T-helper 2 cell treated with Interferon-gamma antibody and Interleukin-4, amounts not matched to agents 5 μg/mL and 100 μg/mL, for 36 hours (primary cell): ENCODE measurements at places on chromosomes 13 and 19.

GRCh38 chr13:25110956-25111584 is 15.1 kb downstream of the PABPC3 start:
- DNase-seq = no peak
- H3K36me3 ChIP-seq = no peaks in the 10 kb centered on the region
- H3K27me3 ChIP-seq = peaks cover 15% of the 10 kb centered on the region

DNA sequence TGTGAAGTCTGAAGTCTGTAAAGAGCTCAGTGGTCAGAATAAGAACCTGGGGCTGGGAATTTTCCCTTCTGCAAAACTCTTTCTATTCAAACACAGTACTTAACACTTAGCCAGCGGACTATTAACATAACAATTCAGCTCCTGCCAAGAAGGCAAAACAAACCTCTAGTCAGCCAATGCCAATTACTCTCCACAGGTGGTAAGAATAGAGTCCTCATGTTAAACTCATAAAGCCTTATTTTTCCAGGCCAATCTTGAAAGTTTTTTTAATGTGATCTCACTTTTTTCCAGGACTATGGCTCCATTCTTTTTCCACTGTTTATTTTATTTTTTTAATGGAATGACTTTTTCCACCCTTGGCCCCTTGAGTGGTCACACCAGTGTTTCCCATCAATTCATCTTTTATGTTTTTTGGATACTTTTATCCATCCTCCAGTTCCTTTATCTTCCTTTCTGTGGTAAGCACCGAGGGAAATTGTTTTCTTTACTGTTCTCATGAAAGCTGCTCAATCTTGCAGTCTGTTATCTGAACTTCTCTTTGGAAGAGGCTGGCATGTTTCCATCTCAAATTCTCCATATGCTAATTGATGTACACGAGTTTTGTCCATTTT is 217.3 kb downstream of the LHFPL6 start:
- H3K27me3 ChIP-seq = peaks cover 8% of the 10 kb centered on the region
- no peak for DNase-seq
- no peak overlapping the region for H3K27ac ChIP-seq
- no peaks in the 10 kb centered on the region for H3K4me1 ChIP-seq

DNA sequence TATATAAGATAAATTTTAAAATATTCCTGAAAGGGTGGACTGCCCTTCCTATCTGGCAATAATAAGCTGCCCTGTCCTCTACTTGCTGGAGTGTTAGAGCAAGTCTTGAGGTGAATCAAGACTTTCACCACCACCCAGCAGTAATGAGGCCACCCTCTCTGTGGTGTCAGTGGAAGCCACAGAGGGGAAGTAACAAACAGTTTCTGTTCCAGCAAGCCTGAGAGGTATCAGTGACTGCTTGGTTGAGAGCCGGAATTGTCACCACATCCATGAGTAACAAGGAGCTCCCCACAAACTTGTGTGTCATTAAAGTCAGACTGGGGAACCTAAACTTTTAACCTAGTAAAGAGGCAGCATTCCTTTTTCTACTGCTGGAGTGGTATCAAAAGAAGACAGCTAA is 532.7 kb upstream of the SPRY2 start:
- H3K4me1 ChIP-seq = no peaks in the 10 kb centered on the region
- no peaks in the 10 kb centered on the region for H3K27me3 ChIP-seq
- H3K4me3 ChIP-seq = no peak overlapping the region
- no peaks in the 10 kb centered on the region for H3K36me3 ChIP-seq
- DNase-seq = no peak
- no peak overlapping the region for H3K27ac ChIP-seq

DNA sequence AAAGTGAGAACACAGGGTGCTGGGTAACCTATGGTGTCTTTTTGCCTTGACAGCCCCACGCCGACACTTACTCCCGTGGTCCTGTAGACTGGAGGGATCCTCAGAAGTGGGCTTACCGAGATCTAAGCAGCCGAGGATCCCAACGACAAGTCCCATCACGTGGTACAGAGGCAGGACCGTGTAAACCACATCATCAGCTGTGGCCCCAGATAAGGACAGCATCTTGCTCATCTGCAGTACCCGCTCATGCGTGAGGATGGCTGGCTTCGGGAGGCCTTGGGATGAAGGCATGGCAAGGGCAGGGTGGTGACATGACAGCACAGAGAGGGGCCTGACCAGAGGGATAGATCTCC is 2.1 kb downstream of the SLC27A5 start:
- DNase-seq = no peak
- H3K27me3 ChIP-seq = no peaks in the 10 kb centered on the region
- peaks cover 3% of the 10 kb centered on the region for H3K4me1 ChIP-seq
- no peak overlapping the region for H3K4me3 ChIP-seq

- no peak for DNase-seq
- H3K27ac ChIP-seq = no peak overlapping the region
- no peaks in the 10 kb centered on the region for H3K36me3 ChIP-seq
- no peaks in the 10 kb centered on the region for H3K27me3 ChIP-seq
- no peaks in the 10 kb centered on the region for H3K4me1 ChIP-seq
- H3K4me3 ChIP-seq = no peak overlapping the region
These were observed 638.9 kb downstream of the LIG4 start for GRCh38 chr13:107576430-107576829.

DNA sequence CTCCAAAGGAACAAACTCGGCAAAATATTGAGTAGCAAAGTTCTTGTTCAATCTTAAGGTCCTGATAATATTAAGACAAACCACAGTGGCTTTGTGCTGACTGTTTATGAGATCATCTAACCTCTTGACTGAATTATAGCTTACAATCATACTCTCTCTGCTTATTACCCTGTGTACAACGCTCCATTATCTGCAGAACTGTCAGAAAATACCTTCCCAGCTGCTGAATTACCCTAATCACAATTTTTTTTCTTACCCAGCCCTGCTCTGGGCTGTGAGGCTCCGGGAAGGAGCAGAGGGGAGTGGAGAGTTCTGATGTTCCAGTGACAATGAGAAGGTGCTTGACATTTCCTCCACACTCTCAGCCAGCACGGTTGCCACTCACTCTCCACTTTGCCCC is 64.8 kb downstream of the DCT start:
- H3K4me3 ChIP-seq = no peak overlapping the region
- H3K4me1 ChIP-seq = peaks cover 14% of the 10 kb centered on the region
- H3K36me3 ChIP-seq = peaks cover 8% of the 10 kb centered on the region
- H3K27ac ChIP-seq = no peak overlapping the region
- no peak for DNase-seq

DNA sequence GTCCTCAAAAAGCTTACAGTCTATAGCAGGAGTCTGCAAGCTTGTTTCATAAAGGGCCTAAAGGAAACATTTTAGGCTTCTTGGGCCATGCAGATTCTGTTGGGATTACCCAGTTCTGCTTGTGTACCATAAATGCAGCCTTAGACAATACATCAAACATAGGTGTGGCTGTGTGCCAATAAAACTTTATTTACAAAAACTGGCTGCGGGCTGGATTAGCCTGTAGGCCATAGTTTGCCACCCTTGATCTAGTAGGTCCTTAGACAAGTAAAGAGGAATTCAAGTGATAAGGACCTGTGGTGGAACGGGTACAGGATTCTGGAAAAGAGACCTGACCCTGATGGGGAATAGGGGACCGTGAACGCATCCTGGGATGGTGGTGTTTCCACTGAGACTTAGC is 51.9 kb downstream of the ESD start:
- H3K4me1 ChIP-seq = peaks cover 4% of the 10 kb centered on the region
- DNase-seq = no peak
- H3K27ac ChIP-seq = no peak overlapping the region
- no peaks in the 10 kb centered on the region for H3K27me3 ChIP-seq
- H3K36me3 ChIP-seq = peaks cover 36% of the 10 kb centered on the region

DNA sequence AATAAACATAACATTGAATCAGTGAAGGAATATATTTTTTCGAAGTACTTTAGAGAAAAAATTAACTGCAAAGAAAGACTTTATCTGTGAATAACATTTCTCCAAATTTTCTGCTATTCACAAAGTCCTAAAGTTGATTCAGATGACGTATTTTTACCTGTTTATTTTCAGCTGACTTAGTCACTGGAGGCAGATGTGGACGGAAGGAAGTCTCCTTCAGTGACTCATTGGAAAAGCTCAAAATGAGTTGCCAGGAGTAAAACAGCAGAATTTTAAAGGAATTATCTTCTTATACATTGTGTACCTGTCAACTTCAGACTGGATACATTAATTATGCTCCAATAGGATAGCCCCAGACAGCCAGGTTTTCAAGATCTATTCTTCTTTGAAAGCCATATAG is 679.3 kb upstream of the GPC6 start:
- no peaks in the 10 kb centered on the region for H3K4me1 ChIP-seq
- no peak overlapping the region for H3K27ac ChIP-seq
- no peaks in the 10 kb centered on the region for H3K36me3 ChIP-seq
- H3K4me3 ChIP-seq = no peak overlapping the region

GRCh38 chr19:13946414-13946813 is 5.9 kb upstream of the DCAF15 start:
- no peaks in the 10 kb centered on the region for H3K36me3 ChIP-seq
- no peaks in the 10 kb centered on the region for H3K4me1 ChIP-seq
- H3K4me3 ChIP-seq = no peak overlapping the region
- DNase-seq = no peak
- no peaks in the 10 kb centered on the region for H3K27me3 ChIP-seq
- H3K27ac ChIP-seq = no peak overlapping the region
